Endothelial cell of umbilical vein (primary cell): ENCODE measurements at places on chromosomes 4 and X. TPM values are rescaled to one million over a fixed set of nuclear protein-coding genes. Genes with fewer than 3 reads are reported as not detected.

DNA sequence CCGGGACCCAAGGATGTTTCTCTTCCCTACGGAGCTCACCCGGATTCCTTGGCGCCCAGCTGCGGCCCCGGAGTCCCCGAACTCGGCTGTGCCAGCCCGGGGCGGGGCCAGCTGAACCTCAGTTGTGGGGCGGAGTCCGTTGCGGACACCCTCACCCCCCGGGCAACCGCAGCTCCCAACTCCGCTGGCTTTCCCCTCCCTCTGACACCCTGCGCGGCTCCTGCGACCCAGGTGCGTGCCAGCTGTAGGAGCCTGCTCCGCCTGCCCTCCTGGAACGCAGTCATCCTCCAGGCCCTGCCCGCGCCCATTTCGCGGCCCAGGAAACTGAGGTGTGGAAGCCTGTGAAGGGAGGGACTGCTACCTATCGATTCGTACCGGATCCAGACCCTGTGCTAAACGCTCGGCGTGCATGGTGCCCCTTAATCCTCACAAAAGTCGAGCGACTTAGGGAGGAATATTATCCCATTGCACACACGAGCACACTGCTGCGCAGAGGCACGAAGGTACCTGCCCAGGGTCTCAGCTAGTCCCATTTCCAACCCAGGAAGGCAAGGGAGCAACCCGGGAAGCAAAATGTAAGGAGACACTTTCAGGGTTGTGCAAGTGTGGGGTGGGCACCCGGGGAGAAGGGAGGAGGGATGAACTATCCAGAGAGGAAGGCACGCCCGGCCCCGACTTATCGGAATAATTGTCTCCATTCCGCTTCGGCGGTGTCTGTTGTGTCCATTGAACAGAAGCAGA is 12.3 kb downstream of the MSX1 start:
- H3K27ac ChIP-seq, result no peak overlapping the region
- no peaks in the 10 kb centered on the region for H3K36me3 ChIP-seq
- H3K4me1 ChIP-seq, result no peaks in the 10 kb centered on the region
- H3K4me3 ChIP-seq, result no peak overlapping the region
- peaks cover 74% of the 10 kb centered on the region for H3K27me3 ChIP-seq

Gene GIMD1
- total RNA-seq, result not detected in 2 replicates

Gene OTUD6A
- total RNA-seq, result not detected in 2 replicates

DNA sequence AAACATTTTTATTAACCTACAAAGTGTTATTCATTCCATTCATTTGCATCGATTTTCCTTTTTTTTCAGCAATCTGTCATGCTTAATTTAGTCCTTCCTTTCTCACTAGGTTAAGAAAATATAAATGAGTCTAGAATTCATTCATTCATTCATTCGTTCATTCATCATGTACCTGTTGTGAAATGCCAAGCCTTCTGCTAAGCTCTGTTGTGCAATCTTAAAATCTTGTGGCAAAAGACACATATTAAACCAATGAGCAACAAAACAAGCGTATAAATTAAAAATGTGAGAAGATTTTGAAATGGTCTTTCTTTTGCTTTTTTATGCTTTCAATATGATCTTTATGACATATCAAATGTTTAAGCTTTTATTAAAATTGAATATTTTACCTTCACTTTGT is 88.6 kb upstream of the MAD2L1 start:
- no peaks in the 10 kb centered on the region for H3K4me1 ChIP-seq
- no peaks in the 10 kb centered on the region for H3K27me3 ChIP-seq
- no peak overlapping the region for H3K4me3 ChIP-seq
- DNase-seq, result no peak
- no peaks in the 10 kb centered on the region for H3K36me3 ChIP-seq

DNA sequence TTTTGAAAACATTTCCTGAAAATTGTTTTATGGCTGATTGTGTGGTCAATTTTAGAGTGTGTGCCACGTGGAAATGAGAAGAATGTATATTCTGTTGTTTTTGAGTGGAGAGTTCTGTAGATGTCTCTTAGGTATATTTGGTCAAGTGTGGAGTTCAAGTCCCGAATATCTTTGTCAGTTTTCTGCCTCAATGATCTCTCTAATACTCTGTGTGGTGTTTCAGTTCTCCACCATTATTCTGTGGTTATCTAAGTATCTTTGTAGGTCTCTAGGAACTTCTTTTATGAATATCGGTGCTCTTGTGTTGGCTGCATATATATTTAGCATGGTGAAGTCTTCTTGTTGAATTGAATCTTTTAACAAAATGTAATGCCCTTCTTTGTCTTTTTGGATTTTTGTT is 113.3 kb downstream of the LINC00632 start:
- no peak overlapping the region for H3K27ac ChIP-seq
- no peaks in the 10 kb centered on the region for H3K4me1 ChIP-seq
- DNase-seq, result no peak
- H3K36me3 ChIP-seq, result no peaks in the 10 kb centered on the region
- no peak overlapping the region for H3K4me3 ChIP-seq

Gene S100G
- not detected in 2 replicates for total RNA-seq

- H3K4me1 ChIP-seq, result no peaks in the 10 kb centered on the region
- no peak for DNase-seq
- no peak overlapping the region for H3K4me3 ChIP-seq
- H3K27me3 ChIP-seq, result no peaks in the 10 kb centered on the region
These were observed 62.3 kb downstream of the ACOX3 start for GRCh38 chr4:8378101-8378724.

- no peak for DNase-seq
- no peaks in the 10 kb centered on the region for H3K27me3 ChIP-seq
- H3K4me1 ChIP-seq, result peaks cover 40% of the 10 kb centered on the region
- H3K4me3 ChIP-seq, result no peak overlapping the region
These were observed 327.3 kb downstream of the MAPK10 start for GRCh38 chr4:86032476-86033022.

- H3K4me3 ChIP-seq, result no peak overlapping the region
- peaks cover under 1% of the 10 kb centered on the region for H3K4me1 ChIP-seq
- H3K27ac ChIP-seq, result no peak overlapping the region
- no peaks in the 10 kb centered on the region for H3K36me3 ChIP-seq
- peaks cover 3% of the 10 kb centered on the region for H3K27me3 ChIP-seq
These were observed 108.0 kb upstream of the PDE5A start for GRCh38 chr4:119736559-119736958.

Gene ATP1B4
- not detected in 2 replicates for total RNA-seq

- H3K4me1 ChIP-seq, result no peaks in the 10 kb centered on the region
- no peak overlapping the region for H3K27ac ChIP-seq
- peak; percentile 12 for DNase-seq
- H3K27me3 ChIP-seq, result no peaks in the 10 kb centered on the region
- no peaks in the 10 kb centered on the region for H3K36me3 ChIP-seq
- no peak overlapping the region for H3K4me3 ChIP-seq
These were observed 293.2 kb downstream of the FBXO8 start for GRCh38 chr4:173990126-173990868.

DNA sequence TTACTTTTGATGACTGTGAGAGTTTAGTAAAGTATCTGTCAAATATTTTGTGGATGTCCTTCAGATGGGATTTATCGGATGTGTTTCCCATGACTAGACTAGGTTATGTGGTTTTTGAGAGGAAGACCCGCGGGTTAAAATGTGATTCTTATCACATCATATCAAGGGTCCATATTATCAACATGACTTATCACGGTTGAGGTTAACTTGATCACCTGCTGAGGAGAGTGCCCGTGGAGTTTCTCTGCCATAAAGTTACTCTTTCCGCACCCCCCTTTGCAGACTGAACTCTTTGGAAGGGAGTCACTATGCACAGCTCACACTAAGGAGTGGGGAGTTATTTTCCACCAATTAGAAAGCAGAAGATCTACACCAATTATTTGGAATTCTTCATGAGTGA is 38.7 kb downstream of the GLRB start:
- DNase-seq, result no peak
- H3K27me3 ChIP-seq, result no peaks in the 10 kb centered on the region
- no peak overlapping the region for H3K4me3 ChIP-seq

DNA sequence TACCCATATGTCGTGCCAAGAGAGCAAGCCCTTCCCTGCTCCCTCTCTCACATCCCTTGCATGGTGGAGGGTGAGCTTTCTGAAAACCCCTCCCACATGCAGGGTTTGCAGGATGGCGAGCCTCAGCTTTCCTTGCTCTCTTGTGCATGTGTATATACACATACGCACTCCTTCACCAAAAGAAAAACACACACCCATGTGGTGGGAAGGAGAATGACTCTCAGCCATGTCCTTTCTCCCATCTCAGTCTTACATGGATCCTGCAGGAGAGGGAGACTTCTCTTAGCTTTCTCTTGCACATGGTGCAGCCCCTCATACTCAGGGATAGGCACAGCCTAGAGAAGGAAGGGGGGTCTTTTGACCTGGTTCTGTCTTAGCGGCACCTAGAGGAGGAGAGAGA is 81.1 kb downstream of the CLCN5 start:
- no peak overlapping the region for H3K27ac ChIP-seq
- H3K4me1 ChIP-seq, result no peaks in the 10 kb centered on the region
- DNase-seq, result no peak
- no peaks in the 10 kb centered on the region for H3K36me3 ChIP-seq

Gene SLIT2
- total RNA-seq, result 22.2 and 28.2 TPM in 2 replicates

DNA sequence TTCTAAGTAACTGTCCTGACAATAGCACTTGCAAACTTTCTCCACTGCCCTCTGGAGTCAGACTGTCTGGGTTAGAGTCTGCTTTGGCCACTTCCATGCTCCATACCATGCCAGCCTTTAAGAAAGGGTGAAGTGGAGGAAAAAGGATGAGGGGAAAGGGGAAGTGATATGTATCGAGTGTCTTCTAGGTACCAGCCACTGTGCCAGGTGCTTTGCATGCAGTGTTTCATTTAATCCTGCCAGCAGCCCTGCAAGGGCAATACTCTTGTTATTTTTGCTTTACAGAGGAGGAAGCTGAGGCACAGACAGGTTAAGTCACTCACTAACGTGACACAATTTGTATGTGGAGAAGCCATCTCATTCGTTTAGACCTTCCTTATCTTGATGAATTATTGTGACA is 55.6 kb downstream of the RTL9 start:
- DNase-seq, result no peak
- peaks cover 6% of the 10 kb centered on the region for H3K4me1 ChIP-seq
- no peak overlapping the region for H3K4me3 ChIP-seq
- H3K27me3 ChIP-seq, result no peaks in the 10 kb centered on the region

DNA sequence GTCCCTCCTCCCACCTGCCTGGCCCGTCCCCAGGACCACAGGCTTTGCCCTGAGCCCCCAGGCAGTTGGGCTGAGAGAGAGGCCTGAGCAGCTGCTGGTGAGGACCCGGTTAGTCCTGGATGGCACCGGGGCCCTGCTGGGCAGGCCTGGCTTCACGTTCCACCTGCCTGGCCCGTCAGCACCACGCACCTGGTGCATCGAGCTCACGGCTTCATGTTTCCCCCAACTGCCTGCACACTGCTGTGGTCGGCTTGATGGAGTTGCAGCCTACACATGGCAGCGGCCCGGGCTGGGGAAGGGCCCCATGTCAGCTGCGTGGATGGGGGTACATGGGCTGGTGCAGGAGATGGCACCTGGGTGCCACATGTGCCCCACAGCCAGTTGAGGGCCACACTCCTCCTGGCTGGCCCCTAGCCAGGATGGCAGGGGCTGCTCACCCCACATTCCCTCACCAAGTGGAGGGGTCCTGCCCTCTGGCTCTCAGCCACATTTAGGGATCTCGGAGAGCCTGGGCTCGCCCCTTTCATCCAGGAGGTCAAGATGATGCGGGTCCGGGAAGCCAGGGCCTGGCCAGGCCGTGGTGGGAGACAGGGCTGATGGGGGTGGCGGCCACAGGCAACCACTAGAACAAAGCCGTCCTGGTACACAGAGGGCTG is 28.5 kb downstream of the NKX1-1 start:
- no peaks in the 10 kb centered on the region for H3K36me3 ChIP-seq
- H3K27ac ChIP-seq, result no peak overlapping the region
- no peaks in the 10 kb centered on the region for H3K4me1 ChIP-seq
- H3K27me3 ChIP-seq, result no peaks in the 10 kb centered on the region
- H3K4me3 ChIP-seq, result no peak overlapping the region

- no peaks in the 10 kb centered on the region for H3K27me3 ChIP-seq
- DNase-seq, result no peak
- no peaks in the 10 kb centered on the region for H3K4me1 ChIP-seq
- no peaks in the 10 kb centered on the region for H3K36me3 ChIP-seq
- H3K27ac ChIP-seq, result no peak overlapping the region
These were observed 25.1 kb upstream of the TEX13D start for GRCh38 chrX:124307253-124307907.

DNA sequence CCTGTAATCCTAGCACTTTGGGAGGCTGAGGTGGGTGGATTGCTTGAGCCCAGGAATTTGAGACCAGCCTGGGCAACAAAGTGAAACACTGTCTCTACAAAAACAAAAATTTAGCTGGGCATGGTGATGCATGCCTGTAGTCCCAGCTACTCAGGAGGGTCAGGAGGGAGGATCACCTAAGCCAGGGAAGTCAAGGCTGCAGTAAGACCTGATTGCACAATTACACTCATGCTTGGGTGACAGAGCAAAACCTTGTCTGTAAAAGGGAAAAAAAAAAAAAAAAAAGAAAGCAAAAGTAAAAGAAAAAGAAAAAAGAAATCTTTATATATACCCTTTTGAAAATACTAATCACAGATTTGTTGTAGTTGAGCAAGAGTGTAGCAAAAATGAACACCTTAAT is 801.0 kb upstream of the IGFBP7 start:
- no peak overlapping the region for H3K4me3 ChIP-seq
- H3K27ac ChIP-seq, result no peak overlapping the region
- H3K27me3 ChIP-seq, result no peaks in the 10 kb centered on the region
- DNase-seq, result no peak
- H3K4me1 ChIP-seq, result no peaks in the 10 kb centered on the region

DNA sequence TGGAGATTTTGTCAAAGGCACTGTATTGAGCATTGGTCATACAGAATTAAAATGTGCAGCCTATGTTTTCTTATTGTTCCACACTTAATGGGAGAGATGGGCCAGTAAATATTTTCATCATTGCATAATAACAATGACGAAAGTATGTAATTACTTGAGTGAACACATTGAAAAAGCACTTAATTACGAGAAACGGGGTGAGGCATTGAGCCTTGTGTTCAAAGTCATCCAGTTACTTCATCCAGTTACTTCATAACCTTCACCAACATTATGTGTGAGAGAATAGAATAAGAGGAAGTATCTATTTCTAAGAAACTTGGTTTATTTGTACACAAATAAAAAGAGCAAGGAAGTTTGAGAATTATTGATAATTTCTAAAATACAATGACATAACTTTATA is 1427.0 kb downstream of the ADGRL3 start:
- no peaks in the 10 kb centered on the region for H3K36me3 ChIP-seq
- H3K27ac ChIP-seq, result no peak overlapping the region

GRCh38 chr4:16062601-16063000 is 21.2 kb downstream of the PROM1 start:
- no peak overlapping the region for H3K27ac ChIP-seq
- no peaks in the 10 kb centered on the region for H3K27me3 ChIP-seq
- no peak overlapping the region for H3K4me3 ChIP-seq
- H3K4me1 ChIP-seq, result no peaks in the 10 kb centered on the region
- DNase-seq, result no peak
- no peaks in the 10 kb centered on the region for H3K36me3 ChIP-seq

DNA sequence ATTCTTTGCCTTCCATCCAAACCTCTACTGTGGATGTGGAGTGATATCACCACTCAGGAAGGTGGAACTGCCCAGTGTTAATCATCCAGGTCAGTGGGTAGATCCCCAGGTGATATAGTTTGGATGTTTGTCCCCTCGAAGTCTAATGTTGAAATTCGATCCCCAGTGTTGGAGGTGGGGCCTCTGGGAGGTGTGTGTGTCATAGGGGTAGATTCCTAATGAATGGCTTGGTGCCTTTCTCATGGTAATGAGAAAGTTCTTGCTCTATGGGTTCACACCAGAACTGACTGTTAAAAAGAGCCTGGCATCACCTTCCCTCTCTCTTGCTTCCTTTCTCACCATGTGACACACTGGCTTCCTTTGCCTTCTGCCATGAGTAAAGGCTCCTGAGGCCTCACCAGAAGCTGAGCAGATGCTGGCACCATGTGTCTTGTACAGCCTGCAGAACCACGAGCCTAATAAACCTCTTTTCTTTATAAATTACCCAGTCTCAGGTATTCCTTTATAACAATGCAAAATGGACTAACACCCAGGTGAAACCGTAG is 6.8 kb upstream of the SOWAHB start:
- DNase-seq, result no peak
- no peak overlapping the region for H3K4me3 ChIP-seq
- H3K27me3 ChIP-seq, result peaks cover 10% of the 10 kb centered on the region
- no peaks in the 10 kb centered on the region for H3K36me3 ChIP-seq
